ENCODE measurements at places on chromosomes 12 and 14. TPM values are rescaled to one million over a fixed set of nuclear protein-coding genes. Genes with fewer than 3 reads are reported as not detected.
A peak's percentile ranks its signal among the peaks of the same experiment; 100 is the strongest.

Gene SYNE3
- 8.0 TPM for total RNA-seq

Gene ANKRD33
- not detected for total RNA-seq

Gene FAM90A1
- total RNA-seq = 0.17 TPM

Gene NEMP1
- total RNA-seq = 2.1 TPM

Gene CCND2
- total RNA-seq = 264 TPM

Gene KRT75
- total RNA-seq = not detected

Gene VRTN
- total RNA-seq = not detected

Gene BICDL1
- not detected for total RNA-seq

Gene PLA2G1B
- not detected for total RNA-seq

Gene TRIM9
- 0.37 TPM for total RNA-seq

Gene TPI1
- total RNA-seq = 742 TPM

GRCh38 chr14:80979951-80980350 is 24.5 kb downstream of the TSHR start:
- no peak for DNase-seq

DNA sequence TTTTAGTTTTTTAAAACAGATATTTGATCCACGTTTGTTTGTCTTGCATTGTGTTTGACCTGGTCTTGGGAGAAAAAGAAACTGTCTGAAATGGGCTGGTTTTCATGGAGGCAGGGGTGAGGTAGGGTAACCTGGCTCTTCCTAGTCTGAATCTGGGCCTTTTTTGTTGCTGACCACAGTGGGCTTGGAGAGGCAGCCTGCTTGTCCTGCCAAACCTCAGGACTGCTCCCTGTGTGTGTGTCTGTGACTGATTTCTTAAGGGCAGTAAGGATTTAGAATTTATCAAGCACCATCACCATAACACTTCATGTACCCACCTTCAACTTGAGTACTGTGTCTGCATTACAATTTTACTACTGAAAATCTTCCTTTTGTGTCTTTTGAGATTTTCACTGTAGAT is 28.5 kb downstream of the DAAM1 start:
- DNase-seq = no peak

DNA sequence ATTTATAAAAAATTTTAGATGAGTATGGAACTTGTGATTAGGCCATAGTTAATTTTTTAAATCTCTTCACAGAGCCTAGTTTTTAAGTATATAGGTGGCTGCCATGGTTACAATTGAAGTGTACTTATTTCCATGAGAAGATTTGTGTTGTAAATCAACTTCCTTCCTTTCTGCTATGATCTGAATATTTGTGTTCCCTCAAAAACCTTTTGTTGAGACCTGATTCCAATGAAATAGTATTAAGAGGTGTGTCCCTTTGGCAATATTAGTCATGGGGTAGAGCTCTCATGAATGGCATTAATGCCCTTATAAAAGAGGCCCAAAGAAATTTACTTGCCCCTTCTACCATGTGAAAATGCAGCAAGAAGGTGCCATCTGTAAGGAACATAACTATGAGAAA is 28.8 kb downstream of the ETNK1 start:
- DNase-seq = no peak

DNA sequence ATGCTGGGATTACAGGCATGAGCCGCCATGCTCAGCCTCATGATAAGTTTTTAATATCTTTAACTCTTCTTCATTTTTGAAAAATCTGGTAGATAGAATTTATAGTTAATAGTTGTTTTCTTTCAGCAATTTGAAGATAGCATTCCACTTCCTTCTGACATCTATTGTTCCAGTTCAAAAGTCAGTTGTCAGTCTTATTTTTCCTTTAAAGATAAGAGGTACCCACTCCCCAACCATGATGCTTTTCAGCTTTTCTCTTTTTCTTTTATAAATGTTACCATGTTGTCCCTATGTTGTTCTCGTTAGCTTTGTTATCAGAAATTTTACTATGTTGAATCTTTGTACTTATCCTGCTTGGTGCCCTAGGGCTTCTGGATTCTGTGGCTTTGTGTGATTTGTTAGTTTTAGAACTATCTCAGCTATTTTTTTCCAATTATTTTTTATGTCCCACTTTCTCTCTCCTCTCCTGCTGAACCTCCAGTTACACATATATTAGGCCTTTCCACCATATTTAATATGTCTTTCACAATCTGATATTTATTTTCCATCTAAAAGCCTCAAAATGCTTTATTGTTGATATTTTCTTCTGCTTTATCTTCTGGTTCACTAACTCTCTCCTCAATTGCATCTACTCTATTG is 181.6 kb upstream of the FOXN3 start:
- no peak for DNase-seq

GRCh38 chr14:54881235-54881760 is 21.3 kb downstream of the GCH1 start:
- no peak for DNase-seq

DNA sequence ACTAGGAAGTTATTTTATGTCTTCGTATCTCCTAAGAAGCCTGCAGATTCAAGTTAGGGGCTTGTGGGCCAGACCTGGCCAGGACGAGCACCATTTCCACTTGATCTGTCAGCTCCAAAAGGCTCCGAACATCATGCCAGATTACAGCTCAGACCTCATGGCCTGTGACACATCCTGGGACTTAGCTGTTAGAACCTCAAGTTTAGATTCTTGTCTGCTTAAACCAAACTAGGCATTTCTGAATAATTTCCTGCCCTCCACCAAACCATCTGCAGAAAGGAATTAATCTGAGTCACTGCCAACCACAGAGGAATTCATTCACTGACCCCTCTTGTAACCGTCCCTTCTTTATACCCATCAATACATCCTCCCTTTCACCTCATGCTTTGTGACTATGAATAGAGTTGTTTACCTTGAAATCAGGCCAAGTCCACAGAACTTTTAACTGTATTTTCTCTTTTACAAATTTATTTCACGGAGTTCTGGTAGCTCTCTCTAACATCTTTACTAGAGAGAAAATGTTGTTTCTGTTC is 120.3 kb downstream of the FBXL14 start:
- DNase-seq = no peak

DNA sequence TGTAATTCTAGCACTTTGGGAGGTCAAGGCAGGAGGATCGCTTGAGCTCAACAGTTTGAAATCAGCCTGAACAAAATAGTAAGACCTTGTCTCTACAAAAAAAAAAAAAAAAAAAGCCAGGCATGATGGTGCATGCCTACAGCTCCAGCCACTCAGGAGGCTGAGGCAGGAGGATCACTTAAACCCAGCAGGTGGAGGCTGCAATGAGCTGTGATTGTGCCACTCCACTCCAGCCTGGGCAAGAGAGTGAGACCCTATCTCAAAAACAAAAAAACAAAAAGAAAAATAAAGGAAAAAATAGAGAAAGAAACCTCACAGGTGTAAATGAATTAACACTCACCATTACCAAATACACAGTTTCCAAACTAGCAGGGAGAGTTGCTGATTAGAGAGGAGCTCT is 34.2 kb upstream of the TUBA1A start:
- no peak for DNase-seq

GRCh38 chr12:113720629-113721028 is 245.5 kb downstream of the RBM19 start:
- no peak for DNase-seq

- no peak for DNase-seq
Measured at GRCh38 chr12:32920506-32921085, 24.0 kb upstream of the PKP2 start.

GRCh38 chr14:92437309-92437708 is 76.3 kb upstream of the RIN3 start:
- no peak for DNase-seq

GRCh38 chr12:19833775-19834501 is 394.6 kb downstream of the AEBP2 start:
- DNase-seq = no peak

GRCh38 chr14:106393742-106394141 is 867.4 kb downstream of the TMEM121 start:
- no peak for DNase-seq

GRCh38 chr14:101963052-101963451 is 1.3 kb upstream of the DYNC1H1 start:
- DNase-seq = no peak

- DNase-seq = no peak
Measured at GRCh38 chr12:43899574-43899973, 63.7 kb downstream of the TMEM117 start.

- no peak for DNase-seq
Measured at GRCh38 chr12:47317175-47317915, 237.6 kb upstream of the AMIGO2 start.

GRCh38 chr12:50547742-50548141 is 43.0 kb downstream of the DIP2B start:
- no peak for DNase-seq

DNA sequence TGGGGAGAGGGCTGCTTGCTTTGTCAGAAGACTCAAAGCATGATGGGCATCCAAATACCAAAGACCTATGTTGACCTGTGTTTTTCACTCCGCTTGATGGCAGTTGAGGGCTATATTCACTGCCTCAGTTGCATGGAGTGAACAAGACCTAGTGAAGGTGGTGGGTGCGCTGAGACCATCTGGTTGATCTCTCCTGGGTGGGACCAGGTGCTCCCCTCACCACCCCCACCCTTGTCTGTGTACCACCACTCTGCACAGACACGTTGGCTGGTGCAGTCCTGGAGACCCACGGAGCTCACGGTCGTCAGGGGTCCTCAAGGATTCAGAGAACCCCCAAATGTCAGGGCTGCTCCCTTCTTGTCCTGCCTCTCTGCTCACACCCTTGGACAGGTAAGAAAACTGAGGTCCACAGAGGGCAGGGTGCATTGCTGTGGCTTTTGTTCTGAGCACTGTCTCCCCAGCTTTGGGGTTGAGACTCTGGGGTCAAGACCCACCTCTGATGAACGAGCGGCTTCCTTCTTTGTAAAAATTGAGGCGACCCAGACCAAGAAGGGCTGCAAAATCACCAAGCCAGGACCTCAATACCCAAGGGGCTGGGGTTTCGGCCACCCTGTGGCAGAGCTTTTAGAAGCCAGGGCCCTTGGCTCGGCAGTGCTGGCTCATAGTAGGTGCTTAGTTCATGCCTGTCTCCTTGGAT is 166.3 kb upstream of the RTL1 start:
- peak; percentile 8 for DNase-seq

DNA sequence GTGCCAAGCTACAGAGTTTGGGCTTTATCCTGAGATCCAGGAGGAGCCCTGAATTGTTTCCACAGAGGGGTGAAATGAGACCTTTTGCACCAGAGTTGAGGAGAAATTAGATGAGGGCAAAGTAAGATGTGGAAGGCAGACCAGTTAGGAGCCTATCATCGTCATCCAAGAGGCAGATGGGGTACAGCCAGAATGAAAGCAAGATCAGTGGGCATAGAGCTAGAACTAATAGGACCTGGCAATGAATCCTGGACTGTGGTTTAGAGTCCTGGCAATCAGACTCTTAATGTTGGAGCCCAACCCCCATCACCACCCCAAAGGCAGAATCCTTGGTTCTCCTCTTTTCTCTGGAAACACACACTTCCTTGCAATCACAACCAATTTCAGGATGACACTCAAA is 166.6 kb upstream of the HMGA2 start:
- no peak for DNase-seq

DNA sequence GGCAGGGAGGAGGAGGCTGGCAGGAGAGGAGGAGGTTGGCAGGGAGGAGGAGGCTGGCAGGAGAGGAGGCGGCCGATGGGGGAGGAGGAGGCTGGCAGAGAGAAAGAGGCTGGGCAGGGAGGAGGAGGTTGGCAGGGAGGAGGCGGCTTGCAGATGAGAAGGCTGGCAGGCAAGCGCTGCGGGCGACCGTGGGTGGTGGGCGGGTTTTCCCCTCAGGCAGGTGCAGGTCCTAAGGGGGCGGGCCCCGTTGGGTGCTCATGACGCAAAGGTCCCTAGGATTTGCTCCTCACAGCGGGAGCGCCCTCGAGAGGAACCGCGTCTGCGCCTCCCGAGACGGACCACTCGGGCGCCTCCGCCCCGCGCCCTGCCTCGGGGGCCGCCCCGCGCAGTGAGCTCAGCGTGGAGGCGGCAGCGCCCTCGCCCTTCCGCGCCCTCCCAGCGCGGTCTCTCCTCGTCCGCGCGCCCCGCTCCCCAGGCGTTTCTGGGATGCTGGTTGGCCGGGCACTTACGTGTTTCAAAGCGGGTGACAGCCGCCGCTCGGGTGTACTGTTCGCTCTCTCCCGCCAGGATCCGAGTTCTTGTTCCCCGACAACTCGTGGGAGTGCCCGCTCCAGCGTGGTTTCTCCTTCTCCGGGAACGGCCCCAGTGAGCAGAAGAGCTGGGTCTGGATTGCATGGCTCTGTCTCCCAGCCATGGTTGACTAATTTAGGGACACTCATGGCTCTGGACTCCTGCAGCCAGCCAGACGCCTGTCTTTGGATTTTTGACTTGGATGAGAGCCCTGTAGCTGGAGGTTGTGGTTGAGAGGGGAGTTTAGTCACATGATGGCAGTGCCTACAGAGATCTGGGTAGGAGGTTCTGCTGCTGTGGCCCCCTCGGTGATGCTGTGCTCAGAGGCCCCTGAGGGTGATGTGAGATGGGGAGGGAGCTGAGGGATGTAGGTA is 64.1 kb upstream of the PPP4R3A start:
- DNase-seq = no peak

- DNase-seq = no peak
Measured at GRCh38 chr14:61430066-61430757, 108.8 kb downstream of the PRKCH start.

DNA sequence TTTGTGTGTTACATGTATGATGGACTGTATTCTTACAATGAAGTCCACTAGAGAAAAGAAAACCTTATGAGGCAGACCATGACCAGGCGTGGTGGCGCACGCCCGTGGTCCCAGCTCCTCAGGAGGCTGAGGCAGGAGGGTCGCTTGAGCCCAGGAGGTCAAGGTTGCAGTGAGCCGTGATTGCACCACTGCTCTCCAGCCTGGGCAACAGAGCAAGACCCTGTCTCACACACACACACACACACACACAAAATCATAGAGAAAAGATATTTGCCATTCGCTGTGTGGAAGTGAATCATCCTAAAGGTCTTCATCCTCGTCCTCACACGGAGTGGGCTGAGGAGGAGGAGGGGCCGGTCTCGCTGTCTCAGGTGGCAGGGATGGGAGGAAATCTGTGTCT is 32.3 kb downstream of the LRCOL1 start:
- no peak for DNase-seq
